ENCODE measurements at places on chromosomes 16 and 17. TPM values are rescaled to one million over a fixed set of nuclear protein-coding genes. Genes with fewer than 3 reads are reported as not detected.

ARHGDIA gene
- 262 TPM for total RNA-seq

RHBDF1 gene
- 0.76 TPM for total RNA-seq

TOX3 gene
- total RNA-seq = not detected

DHRS7C gene
- not detected for total RNA-seq

CD300C gene
- 0.19 TPM for total RNA-seq

PDILT gene
- total RNA-seq = not detected

PRSS53 gene
- 10.8 TPM for total RNA-seq

TMEM256 gene
- 67.8 TPM for total RNA-seq

KRTAP2-2 gene
- not detected for total RNA-seq

RASD1 gene
- 3.2 TPM for total RNA-seq

METRNL gene
- 19.7 TPM for total RNA-seq

RHBDL3 gene
- not detected for total RNA-seq

ALOX12B gene
- 0.29 TPM for total RNA-seq

CNTNAP1 gene
- total RNA-seq = 4.7 TPM

TPSG1 gene
- total RNA-seq = not detected

KRT37 gene
- total RNA-seq = not detected

EPX gene
- total RNA-seq = not detected

TUBG2 gene
- 19.0 TPM for total RNA-seq

CNGB1 gene
- not detected for total RNA-seq

CACNG5 gene
- total RNA-seq = not detected
